ENCODE measurements at places on chromosomes 11 and 22.

GRCh38 chr22:48496226-48496845 lies 1331.3 kb downstream of the BRD1 start:
- no peak for DNase-seq

DNA sequence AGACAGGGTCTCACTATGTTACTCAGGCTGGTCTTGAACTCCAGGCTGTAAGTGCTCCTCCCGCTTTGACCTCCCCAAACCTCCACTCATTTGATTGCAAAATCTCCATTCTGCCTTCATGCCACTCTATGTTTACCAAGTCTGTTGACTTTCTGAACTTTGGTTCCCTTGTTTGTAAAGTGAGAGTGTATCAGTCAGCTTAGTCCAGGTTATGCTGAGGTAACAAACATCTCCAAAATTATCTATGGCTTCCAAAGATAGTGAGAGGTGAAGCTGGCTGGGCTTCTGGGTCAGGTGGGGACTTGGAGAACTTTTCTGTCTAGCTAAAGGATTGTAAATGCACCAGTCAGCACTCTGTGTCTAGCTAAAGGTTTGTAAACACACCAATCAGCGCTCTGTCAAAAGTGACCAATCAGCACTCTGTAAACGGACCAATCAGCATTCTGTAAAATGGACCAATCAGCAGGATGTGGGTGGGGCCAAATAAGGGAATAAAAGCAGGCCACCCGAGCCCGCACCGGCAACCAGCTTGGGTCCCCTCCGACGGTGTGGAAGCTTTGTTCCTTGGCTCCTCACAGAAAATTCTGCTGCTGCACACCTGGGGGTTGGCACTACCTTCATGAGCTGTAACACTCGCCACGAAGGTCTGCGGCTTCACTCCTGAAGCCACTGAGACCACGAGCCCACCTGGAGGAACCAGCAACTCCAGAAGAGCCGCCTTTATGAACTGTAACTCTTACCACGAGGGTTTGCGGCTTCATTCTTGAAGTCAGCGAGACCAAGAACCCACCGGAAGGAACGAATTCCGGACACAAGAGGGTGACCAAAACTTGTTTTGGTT lies 109.3 kb downstream of the MIAT start:
- no peak for DNase-seq

DNA sequence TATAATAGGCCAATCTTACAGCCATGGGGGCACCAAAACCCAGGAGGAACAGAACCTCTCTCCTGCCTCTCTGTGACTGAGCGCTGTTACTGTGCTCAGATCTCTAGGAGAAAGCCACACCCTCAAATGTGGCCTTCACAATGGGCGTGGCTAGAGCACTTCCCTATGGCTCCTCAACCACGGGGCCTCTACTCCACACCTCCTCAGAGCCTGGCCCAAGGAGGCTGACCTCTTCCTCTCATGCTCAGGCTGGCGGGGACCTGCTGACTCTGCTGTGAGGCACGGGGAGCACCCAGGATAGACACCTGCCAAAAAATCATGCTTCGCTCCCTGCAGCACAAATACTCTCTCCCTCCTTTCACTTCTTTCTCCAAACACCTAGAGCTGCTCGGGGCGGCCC lies 41.0 kb downstream of the C11orf58 start:
- DNase-seq, result no peak

DNA sequence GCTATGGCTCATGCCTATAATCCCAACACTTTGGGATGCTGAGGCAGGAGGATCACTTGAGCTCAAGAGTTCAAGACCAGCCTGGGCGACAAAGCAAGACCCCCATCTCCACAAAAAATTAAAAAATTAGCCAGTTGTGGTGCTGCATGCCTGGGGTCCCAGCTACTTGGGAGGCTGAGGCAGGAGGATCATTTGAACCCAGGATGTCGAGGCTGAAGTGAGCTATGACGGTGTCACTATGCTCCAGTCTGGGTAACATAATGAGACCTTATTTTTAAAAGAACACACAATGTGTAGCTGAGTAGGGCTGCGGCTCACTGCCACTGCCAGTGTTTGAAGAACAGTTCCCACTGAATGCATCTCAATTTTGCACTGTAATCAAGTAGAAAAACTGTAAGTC lies 7.1 kb upstream of the VPREB1 start:
- no peak for DNase-seq

GRCh38 chr11:122809866-122810265 lies 28.4 kb upstream of the CRTAM start:
- no peak for DNase-seq

DNA sequence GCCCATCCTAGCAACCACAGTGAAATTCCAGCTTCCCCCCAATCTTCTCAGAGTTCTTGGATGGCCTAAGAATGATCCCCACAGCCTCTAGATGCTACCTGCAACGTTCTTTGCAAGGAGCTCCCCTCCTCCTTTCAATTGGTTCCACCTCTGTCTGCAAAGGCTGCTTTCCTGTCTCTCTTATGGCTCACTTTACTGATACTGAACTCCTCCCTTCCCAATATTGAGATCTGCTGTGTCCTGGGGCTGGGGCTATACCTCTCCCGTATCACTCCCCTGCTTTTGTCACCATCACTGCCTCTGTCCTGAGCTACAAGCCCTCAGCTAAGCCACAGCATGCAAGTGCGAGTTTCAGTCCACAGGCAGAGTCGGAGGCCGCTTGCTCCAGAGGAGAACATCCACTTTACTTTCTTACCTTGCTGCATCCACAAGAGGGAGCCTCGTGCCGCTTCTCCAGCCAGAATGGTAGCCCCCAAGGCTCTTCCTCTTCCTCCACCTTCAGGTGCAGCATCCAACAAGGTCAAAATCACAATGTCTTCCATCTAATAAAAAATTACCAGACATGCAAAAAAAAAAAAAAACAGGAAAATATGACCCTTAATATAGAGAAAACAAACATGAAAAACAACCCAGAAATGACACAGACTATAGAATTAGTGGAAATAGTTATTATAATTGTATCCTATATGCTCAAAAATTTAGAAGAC lies 48.6 kb upstream of the TMEM45B start:
- DNase-seq, result no peak

GRCh38 chr22:50577987-50578775 lies at the start of gene CPT1B:
TSS of gene CPT1B (minus strand) at chr22:50578427. CDS start at chr22:50577915, 512 bp downstream.
- no peak for DNase-seq

DNA sequence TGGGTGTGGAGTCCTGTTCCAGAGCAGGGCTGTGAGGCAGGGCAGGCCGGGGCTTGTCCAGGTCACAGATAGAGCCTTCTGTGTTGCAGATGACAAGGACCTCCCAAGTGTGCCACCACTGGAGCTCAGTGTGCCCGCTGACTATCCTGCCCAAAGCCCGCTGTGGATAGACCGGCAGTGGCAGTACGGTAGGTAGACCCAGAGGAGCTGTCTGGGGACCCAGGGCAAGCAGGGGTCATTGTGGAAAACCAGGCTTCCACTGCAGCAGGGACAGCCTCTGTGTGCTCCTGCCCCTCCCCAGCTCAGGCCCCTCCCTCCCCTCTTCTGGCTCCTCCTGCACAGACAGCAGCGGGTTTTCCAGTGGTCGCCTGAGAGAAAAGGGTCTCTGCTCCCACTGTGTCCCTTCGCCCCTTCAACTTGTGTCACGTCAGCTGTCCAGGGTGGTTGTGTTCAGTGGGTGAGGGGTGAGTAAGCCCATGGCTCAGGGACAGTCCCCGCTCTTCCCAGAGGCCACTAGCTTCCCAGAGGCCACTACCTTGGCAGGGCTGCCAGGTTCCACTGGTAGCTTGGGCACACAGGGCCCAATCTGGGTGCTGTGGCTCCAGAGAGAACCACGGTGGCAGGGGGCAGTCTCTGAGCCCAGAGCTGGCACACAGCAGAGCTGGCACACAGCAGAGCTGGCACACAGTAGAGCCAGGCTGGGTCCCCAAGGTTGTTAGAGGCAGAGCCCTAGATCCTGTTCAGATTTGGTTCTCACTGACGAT lies 78.4 kb downstream of the MED15 start:
- DNase-seq, result no peak

- DNase-seq, result peak; percentile 87
Measured at GRCh38 chr22:23781065-23781464, 5.7 kb upstream of the SMARCB1 start.

- no peak for DNase-seq
Measured at GRCh38 chr11:116890193-116890592, 52.8 kb upstream of the APOA1 start.

DNA sequence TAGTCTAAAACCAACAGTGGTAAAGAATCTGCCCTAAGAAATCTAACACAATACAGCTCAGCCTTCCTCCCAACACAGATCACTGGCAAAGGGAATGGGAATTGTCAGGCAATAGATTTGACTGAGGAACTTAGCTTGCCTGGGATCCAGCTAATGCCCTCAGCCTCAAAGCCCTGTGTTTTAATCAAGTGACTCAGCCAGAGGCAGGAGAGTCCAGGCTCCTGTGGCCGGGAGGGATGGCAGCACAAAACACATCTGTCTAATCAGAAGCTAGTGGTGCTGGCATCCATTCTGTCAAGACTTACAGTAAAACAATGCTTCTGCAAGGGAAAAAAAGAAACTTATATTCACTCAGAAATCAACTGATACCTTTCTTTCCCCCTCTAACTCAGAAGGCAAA lies 5.6 kb downstream of the SYTL2 start:
- DNase-seq, result no peak

DNA sequence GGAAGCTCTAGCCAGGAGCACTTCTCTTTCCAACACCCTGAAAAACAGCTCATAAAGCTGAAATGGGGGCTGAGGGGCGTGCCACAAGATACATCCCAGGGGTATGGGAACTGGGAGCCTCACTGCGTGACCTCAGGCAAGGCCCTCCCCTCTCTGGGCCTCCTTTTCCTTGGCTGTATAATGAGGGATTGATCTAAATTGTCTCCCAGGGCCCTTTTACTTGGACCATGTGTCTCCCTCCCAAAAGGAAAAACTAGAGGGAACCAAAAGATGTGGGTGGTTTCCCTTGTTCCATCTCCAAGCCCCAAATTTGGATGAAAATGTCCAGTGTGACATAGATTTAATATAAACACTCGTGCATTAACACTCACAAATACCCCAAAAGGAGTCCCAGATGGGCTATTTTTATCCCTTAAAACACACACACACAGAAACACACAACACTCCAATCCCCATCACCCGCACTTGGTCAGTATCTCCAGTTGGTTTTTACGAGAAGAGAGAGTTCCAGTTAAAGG lies 25.9 kb upstream of the SMTN start:
- DNase-seq, result no peak

DNA sequence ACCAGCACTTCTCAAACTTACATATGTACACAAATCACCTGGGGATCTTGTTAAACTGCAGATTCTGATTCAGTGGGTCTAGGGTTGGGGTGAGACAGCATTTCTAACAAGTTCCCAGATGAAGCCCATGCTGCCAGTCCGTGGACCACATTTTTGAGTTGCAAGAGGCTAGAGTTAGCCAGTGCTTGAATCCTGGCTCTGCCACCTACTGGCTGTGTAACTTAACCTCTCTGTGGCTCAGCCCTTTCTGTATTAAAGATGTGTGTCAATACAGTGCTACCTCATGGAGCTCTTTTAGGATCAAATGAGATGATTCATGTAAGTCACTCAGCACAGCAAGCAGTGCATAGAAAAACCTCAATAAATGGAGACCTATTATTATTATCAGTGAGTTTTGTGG lies 90.2 kb upstream of the ISX start:
- no peak for DNase-seq

GRCh38 chr11:57646194-57646798 lies 3.4 kb downstream of the YPEL4 start:
- no peak for DNase-seq

DNA sequence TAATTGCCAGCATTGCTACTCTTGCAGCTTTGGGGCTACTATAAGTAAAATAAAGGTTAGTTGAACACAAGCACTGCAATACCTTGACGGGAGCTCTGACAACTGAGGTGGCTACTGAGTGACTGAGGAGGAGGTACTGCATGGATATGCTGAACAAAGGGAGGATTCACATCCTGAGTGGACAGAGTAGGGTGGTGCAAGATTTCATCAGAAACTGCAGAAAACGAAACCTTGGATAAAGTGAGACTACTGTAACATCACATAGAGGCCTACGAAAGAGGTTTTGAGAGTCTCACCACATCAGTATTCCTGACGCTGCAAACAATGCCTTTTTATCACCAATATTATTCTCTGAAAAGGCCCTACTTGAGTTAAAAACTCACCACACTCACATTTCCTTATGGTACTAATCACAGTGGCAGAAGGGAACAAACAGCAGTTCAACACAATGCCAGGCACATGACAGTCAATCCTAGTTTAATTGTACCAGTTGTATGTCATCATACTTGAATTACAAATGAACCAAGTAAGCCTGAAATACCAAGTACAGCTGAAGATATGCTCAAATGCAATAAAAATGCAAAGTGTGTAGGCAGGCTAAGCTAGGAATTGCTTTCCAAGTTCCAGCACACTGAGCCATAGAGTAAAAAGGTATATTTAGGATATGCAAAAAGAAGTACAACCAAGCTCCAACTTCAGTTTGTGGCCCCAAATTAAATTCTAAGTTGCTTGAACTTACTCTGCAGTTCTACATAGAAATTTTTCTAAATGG lies 4.0 kb upstream of the GPR83 start:
- no peak for DNase-seq

DNA sequence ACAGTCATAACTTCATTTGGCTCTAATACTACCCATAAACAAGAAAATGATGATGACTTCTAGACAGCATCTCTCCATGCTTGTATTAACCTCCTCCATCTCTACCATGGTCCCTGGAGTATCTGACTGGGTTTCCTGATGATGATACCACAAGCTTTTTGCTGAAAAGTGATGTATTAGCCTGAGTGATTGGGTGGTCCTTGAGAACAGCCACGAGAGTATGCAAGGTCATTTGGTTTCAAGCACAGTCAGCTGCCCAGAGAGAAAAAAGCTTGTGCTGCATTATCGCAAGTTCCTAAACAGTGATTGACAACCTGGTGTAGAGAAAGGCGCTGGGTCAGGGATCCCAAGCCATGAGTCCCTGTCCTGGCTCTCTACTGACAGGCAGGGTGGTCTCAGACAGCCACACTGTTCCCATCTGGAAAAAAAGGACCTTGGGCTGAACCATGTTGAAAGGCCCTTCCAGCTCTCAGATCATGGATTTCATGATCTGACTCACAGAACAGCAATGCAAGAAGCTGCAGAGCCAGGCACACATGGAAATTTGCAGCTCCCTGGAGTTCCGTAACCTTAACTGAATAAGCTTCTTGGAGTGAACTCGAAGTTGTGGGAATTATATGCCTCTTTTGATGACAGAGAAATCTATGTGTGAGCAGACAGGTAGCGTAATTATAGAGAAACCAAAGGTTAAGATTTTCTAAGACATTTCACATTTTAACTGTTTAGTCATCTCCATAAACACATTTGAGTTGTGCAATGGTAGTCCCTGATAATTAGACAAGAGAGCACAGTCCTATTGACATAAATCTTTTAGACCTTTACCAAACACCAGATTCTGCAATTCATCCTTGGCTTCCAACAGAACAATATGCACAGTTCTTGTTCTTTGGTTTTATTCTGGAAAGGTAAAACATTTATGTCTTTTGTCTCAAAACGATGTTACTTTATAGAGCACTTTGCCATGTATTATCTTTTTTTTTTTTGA lies 54.1 kb upstream of the UBASH3B start:
- no peak for DNase-seq

- DNase-seq, result no peak
Measured at GRCh38 chr11:69431893-69432738, 49.3 kb upstream of the LINC01488 start.
